ENCODE measurements at places on chromosomes 5 and 9. TPM values are rescaled to one million over a fixed set of nuclear protein-coding genes. Genes with fewer than 3 reads are reported as not detected.

DNA sequence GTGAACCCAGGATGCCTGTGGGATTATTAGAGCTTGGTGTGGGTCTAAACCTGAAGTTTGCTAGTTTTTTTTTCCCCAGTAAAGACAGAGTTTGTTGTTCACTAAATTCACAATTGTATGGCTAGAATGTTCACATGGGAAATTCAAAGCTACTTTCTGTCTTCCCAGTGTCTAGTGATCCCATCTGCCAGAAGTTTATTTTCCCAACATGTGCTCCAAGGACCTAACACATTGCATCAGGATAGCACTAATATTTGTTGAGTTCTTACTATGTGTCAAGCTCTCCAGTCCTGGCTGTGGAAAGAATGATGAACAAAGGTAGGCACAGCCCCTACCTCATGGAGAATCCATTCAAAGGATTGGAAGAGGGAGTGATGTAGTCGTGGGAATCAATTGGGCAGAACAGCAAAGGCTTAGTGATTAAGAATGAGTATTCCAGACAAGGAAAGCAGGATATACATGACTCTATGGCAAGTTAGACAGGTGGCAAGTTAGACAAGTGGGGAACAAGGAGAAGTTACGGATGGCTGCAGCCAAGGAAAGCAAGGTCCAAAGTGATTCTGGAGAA lies 521.5 kb upstream of the WWC1 start:
- ATAC-seq, result no peak

Gene LCN9
- 0.44 TPM for total RNA-seq

Gene TAF1L
- total RNA-seq, result 0.20 TPM

DNA sequence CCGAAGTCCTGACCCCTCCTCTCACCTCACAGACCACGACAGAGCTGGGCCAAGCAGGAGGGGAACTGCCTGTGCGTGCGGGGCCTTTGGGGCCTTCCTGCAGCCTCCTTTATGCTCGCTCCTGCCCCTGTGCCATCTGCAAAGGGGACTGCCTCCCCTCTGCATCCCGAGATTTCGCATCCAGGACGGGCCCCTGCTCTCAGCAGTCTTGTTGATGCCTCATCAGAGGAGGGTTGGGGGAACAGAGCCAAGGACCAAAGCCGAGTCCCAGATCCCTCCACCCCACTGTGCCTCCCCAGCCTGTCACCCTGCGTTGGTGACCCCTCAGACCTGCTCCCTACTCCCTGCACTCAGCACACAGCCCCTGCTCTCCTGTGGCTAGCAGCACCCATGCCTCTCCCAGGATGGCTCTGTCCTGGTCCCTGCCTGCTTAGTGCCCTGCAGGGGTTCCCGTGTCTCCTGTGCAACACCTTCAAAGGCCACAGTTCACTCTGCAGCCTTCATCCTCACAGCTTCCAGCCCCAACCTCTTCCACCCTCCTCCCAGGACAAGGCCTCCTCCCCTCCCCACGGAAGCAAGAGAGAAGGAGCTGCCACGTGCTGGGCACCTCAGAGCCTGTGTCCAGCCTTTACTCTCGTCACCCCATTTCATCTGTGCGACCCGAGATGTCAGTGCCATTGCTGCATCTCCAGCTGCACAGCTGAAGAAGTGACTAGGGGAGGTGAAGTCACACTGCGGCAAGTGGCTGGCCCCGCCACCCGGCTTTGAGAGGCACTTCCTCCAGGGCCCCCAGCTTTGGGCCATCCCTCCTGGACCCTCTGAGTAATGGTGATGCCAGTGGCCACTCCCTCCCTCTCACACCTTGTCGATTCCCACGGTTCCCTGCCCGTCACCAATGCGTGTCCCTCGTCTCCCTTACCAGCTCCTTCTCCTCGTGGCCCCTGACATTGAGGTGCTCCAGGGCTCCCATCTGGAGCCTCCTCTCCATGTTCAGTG lies 62.6 kb upstream of the LRRTM2 start:
- no peak for ATAC-seq

Gene MCIDAS
- total RNA-seq, result 0.20 TPM

DNA sequence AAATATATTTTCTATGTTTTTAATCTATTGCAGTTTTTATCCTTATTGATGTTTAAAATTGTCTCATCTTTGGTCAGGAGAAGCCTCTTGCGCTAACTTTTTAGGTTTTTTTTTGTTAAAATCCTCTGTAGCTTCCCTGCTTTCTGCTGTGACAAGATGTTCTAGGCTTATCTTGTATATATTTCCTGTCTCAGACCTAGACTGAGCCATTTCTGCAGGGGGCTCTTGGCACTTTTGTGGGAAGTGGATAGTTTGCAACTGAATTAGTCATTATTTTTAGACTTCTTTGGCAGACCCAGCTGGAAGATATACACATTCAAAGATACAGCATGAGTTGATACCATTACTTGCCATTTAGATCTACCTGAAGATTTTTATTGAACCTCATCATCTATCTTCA lies 28.8 kb downstream of the TCERG1 start:
- no peak for ATAC-seq

DNA sequence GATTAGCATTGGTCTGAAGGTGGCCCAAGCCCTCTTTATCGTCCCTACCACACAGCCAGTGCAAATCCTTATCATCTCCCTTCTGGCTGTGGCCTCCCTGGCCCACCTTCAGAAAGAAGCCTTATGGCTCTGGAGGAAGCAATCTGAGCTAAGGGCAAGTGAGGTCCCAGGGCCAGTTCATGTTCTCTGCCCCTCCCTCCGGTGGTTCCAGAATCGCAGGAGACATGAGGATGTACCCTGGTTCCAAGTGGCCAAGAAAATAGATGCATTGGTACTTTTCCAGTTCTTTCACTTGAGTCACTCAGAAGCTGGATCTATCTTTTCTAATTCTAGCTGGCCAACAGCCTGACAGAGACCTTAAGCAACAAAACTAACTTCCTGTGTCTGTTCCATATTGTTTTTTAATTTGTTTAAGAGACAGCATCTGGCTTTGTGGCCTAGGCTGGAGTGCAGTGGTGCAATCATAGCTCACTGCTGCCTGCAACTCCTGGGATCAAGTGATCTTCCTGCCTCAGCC lies 60.7 kb downstream of the LHFPL2 start:
- no peak for ATAC-seq

- no peak for ATAC-seq
Measured at GRCh38 chr5:67286006-67286405, 89.4 kb upstream of the CD180 start.

DNA sequence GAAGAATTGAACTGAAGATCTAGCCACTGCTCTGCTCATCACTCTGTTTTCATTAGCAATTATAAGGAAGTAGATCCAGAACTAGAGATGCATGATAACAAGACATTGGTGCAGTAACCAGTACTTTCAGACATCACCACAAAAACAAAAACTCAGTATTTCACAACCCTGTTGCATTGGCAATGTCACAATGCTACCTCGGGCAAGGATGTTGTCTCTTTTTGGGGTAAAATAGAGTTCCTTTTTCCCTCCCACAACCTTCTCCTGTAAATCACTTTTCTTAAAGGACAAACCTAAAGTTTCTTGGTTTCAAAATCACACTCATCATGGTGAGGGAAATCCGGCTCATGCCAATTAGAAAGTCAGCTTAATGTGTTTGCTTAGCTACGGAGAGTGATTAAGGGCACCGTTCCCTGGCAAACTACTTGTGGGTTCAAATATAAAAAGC lies 420.1 kb upstream of the MEF2C start:
- ATAC-seq, result no peak

Gene PDLIM4
- total RNA-seq, result 68.2 TPM

GRCh38 chr5:80917631-80918030 lies 42.5 kb upstream of the RASGRF2 start:
- ATAC-seq, result peak; percentile 12

Gene ENTPD8
- 0.21 TPM for total RNA-seq

- no peak for ATAC-seq
Measured at GRCh38 chr5:139341187-139341688, 416 bp upstream of the PAIP2 start.

Gene UNC5A
- total RNA-seq, result 1.4 TPM

GRCh38 chr5:133799571-133800237 lies 168.7 kb downstream of the C5orf15 start:
- no peak for ATAC-seq

Gene OTULIN
- 13.5 TPM for total RNA-seq

Gene PPP1R26
- total RNA-seq, result 19.8 TPM

GRCh38 chr9:36151316-36152210 lies 15.0 kb downstream of the GLIPR2 start:
- ATAC-seq, result peak; percentile 12

GRCh38 chr5:96794757-96795156 lies 13.0 kb downstream of the ERAP1 start:
- no peak for ATAC-seq

GRCh38 chr5:111106320-111106948 lies 14.3 kb downstream of the WDR36 start:
- no peak for ATAC-seq

Gene CARTPT
- total RNA-seq, result not detected

- ATAC-seq, result peak; percentile 25
Measured at GRCh38 chr9:27519466-27520465, 4.3 kb upstream of the IFNK start.

Gene ADAMTSL1
- 6.9 TPM for total RNA-seq

Data from motor neuron (in vitro differentiated cells).